Keratinocyte (primary cell): ENCODE measurements at places on chromosomes 6 and 20. TPM values are rescaled to one million over a fixed set of nuclear protein-coding genes. Genes with fewer than 3 reads are reported as not detected.

- DNase-seq = no peak
Observed at GRCh38 chr6:27112974-27113373, 134.5 kb upstream of the PRSS16 start.

- DNase-seq = no peak
Observed at GRCh38 chr20:6164421-6165341, 41.9 kb upstream of the FERMT1 start.

- no peak for DNase-seq
Observed at GRCh38 chr6:34059136-34059731, 86.7 kb downstream of the GRM4 start.

GRCh38 chr6:24270011-24270410 lies 87.8 kb downstream of the DCDC2 start:
- no peak for DNase-seq

- DNase-seq = no peak
Observed at GRCh38 chr6:137715589-137716045, 151.4 kb upstream of the TNFAIP3 start.

Gene CGA
- polyA plus RNA-seq = not detected in 3 replicates

Gene PROKR2
- not detected in 3 replicates for polyA plus RNA-seq
